ENCODE measurements at places on chromosomes 4 and X. TPM values are rescaled to one million over a fixed set of nuclear protein-coding genes. Genes with fewer than 3 reads are reported as not detected.
A peak's percentile ranks its signal among the peaks of the same experiment; 100 is the strongest.

Gene NLGN3
- total RNA-seq = 0.75 TPM

Gene CHRDL1
- 11.9 TPM for total RNA-seq

Gene NALF2
- total RNA-seq = 90.9 TPM

DNA sequence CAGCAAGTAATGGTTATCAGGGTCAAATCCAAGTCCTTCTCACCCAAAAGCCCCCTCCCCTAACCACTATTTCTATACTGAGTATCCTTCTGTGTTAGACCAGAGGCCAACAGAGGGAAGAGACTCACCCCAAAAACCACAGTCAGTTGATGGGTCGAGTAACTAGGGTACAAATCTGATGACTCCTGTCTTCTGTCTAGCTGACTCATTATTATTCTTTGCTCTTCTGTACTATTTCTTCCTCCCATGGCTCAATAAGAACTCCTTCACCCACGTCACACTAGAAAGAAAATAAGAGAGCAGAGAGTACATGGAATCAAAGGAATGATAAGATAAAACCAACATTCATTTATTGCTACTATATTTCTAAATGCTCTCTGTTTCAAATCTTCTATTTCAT, 2.0 kb downstream of the RAB40A start:
- no peak for DNase-seq

Gene MAD2L1
- 4.5 TPM for total RNA-seq

DNA sequence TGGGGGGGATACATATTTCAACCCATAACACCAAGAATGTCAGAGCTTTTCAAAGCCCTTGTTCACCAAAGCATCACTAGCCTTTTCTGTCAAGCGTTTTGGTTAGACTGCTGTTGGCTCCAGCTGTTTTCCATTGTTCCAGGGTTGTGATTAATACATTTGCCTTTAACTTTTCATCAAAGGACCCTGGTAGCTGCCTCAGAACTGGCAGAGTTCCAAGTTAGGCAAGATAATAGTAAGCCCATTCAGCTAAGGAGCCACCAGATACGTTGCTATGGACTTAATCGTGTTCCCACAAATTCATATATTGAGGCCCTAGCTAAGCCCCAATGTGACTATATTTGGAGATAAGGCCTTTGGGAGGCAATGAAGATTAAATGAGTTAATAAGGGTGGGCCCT, 37.1 kb downstream of the ENOPH1 start:
- no peak for DNase-seq

DNA sequence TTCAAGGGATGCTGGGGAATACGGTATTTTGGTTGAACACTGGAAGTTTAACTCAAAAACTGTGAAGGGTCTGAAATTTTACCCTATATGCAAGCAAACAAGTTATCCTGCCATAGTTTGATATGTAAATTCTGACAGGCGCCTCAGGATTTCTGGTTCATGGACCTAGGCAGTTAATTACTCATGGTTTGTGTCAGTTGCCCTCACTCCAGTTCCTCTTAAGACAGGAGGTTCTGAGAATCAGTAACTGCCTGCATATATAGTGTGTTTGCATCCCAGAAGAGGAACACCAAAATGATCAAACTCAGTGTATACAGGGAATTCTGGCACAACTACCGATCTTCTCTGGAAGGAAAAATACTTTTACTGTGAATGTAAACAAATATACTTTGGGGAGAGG, 360.4 kb upstream of the NWD2 start:
- no peak for DNase-seq

- no peak for DNase-seq
Observed at GRCh38 chr4:20311856-20312255, 60.2 kb downstream of the SLIT2 start.

Gene GPRASP2
- 21.2 TPM for total RNA-seq

Gene CENPVL1
- not detected for total RNA-seq

DNA sequence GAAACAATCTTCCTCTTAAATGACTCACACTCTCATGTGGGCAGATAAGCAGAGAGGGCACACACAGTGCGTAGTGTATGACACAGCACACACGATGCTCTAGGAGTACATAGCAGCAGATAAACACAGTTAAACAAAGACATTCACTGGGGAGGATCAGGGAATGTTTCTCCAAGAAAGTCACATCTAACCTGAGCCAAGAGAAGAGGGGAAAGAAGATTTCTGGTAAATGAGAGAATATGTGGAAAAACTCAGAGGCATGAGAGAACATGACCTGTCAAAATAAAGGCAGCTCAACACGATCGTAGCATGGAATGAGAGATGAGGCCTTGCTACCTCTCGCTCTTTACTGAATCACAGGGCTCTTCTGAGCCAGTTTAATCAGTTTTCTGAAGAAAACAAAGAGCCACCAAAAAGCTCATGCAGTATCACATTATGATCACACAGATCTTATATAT, 251.0 kb downstream of the ANK2 start:
- peak; percentile 63 for DNase-seq

GRCh38 chr4:1406394-1406980, at the start of gene NKX1-1:
TSS of gene NKX1-1 (minus strand) at chr4:1406442. CDS start at chr4:1406442, 0 bp downstream.
- no peak for DNase-seq

GRCh38 chrX:11941571-11941970, 183.5 kb downstream of the MSL3 start:
- DNase-seq = no peak

GRCh38 chr4:135269125-135269890, 1067.7 kb upstream of the PABPC4L start:
- DNase-seq = no peak

DNA sequence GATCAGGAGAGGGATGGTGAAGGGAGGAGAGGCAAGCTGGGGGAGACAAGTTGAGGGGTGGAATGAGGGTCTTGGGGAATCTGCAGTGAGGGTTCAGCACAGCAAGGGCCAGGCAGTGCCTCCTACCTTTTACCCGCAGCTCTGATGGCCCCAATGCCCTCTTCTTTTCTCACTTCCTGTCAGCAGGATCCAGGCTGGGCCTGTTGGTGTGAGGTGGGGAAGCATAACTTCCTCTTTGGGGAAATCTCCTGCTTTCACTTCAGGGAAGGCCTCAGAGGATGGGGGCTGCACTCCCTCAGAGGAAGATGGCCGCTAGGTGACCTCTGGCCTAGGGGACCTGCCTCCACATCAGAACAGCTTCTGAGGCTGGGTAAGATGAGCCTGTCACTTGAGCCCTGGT, 36.5 kb downstream of the EFNB1 start:
- DNase-seq = no peak

- no peak for DNase-seq
Observed at GRCh38 chr4:40721730-40722171, 28.0 kb upstream of the NSUN7 start.

Gene LONRF3
- total RNA-seq = 6.3 TPM

GRCh38 chr4:5218376-5219069, 167.2 kb downstream of the STK32B start:
- no peak for DNase-seq

Gene RNF175
- total RNA-seq = 3.3 TPM

DNA sequence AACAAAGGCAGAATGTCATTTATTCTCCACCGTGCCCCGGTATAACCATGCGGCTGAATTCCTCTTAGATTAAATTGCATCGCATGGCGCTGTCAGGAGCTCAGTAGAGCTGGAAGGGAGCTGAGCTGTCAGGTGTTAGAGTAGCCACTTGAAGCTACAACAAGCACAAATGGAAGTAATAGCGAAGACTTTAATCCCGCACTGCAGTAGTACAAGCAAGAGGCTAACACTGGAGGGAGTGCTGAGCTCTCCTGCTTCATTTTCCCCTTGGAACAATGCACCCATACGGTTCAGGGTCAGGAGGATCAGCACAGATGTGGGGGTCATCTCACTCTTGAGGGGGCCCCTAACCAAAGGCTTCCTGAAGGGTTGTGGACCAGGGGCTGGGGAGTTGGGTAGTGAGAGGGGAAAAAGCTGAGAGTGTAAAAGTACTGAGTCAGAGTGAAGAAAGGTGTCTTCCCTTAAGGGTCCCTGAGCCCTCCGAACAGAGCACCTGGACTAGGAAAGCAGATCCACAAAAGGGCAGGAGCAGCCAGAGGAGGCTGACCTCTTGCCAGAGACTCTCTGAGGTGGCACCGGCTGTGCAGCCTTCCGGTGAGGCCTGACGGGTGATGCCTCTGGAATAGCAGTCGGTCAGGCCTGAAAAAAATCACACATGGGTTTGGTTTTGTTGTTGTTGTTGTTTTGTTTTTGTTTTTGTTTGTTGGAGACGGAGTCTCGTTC, 36.0 kb upstream of the CBR4 start:
- no peak for DNase-seq

GRCh38 chrX:23898412-23898959, 9.3 kb downstream of the APOO start:
- DNase-seq = no peak

Gene ODAPH
- not detected for total RNA-seq

Gene STAP1
- total RNA-seq = not detected

GRCh38 chr4:27176881-27177280, 316.2 kb downstream of the STIM2 start:
- no peak for DNase-seq

DNA sequence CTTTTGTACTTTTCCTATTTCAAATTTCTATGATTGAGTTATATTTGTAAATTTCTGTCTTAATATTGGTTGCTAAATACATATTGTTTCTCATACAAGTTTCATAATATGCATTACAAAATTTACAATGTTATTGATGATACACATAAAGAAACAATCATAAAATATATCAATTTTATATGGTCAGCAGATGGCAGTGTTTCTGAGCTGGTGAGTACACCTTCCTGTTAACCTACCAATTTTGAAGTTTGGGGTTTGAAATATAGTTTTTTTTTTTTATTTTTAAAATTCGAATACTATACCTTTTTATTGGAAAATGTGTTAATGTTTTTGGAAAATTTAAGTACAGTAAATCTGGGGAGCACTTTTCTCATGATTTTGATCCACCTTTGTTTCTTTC, 1953.1 kb upstream of the ADGRL3 start:
- DNase-seq = no peak

- DNase-seq = peak; percentile 76
Observed at GRCh38 chr4:1233641-1234308, 15.2 kb downstream of the CTBP1 start.

DNA sequence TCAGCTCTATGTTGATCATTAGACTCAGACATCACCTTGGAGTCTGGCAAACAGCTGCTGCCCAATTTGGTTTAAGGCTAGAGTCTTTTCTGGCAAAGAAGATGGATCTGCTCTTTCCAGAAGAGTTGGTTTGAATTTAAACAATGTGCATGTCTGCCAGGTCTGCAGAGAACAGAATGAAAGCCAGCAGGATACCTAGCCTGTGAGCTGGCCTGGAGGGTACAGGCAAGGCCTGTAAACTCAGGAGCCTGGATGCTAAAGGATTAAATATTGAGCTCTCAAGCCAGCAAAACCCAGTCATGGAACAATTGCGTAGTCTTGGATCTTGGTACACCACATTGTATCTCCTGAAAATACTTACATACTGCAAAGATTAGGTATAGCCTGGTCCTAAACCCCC, 15.6 kb upstream of the PDLIM3 start:
- DNase-seq = no peak

Gene MAGED4B
- total RNA-seq = 2.5 TPM

DNA sequence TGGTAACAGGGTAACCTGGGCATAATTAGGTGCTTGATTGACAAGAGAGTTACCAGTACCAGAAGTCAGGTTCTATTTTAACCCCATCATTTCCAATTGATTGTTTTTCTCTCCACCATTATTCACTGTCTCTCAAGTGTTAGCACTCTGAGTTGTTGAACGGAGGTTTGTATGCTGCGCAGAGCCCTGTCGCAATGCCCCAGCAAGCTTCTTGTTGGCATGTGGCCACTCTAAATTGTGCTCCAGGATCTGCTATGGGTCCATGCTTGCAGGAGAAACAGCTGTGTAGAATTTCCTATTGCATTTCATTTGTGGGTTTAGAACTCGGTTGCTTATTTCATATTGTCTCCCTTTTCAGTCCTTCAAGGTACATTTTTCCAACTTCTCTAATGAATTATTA, 98.2 kb downstream of the KLHL8 start:
- no peak for DNase-seq

DNA sequence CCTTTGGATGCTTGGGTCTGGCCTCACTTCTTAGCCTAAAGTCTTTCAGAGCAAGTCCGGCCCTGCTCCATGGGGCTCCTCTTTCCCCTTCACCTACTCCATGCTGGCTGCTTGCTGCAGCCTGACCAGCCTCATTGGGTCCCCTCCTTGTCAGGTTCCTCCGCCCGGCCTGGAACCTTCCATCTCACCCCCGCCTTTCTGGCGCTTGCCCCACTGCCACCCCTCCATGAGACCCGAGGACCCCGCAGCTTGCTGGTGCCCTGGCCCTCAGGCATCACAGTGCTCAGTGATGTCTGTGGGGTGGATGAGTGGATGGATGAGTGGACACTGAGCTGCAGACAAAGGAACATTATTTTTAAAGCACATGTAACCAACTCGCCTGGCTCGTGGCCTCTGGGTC, 24.7 kb downstream of the SORCS2 start:
- DNase-seq = no peak

- DNase-seq = no peak
Observed at GRCh38 chr4:17024425-17024824, 126.0 kb upstream of the LDB2 start.

DNA sequence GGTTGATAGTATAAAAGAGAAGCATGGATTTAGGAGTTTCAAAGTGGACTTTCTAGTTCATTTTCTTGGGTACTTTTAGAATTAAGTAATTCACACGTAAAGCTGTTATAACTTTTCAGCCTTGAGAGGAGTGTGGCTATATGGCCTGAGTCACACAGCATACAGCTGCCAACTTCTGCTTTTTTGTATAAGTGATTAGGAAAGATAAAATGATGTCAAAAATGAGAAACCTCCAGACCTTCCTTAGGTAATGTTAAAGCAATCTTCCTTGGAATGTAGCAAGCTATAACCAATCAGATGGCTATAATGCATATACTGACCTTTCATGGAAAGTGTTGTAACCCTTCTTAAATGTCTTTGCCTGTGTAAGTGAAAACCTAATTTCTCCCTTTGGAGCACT, 39.2 kb downstream of the RAB40AL start:
- no peak for DNase-seq

DNA sequence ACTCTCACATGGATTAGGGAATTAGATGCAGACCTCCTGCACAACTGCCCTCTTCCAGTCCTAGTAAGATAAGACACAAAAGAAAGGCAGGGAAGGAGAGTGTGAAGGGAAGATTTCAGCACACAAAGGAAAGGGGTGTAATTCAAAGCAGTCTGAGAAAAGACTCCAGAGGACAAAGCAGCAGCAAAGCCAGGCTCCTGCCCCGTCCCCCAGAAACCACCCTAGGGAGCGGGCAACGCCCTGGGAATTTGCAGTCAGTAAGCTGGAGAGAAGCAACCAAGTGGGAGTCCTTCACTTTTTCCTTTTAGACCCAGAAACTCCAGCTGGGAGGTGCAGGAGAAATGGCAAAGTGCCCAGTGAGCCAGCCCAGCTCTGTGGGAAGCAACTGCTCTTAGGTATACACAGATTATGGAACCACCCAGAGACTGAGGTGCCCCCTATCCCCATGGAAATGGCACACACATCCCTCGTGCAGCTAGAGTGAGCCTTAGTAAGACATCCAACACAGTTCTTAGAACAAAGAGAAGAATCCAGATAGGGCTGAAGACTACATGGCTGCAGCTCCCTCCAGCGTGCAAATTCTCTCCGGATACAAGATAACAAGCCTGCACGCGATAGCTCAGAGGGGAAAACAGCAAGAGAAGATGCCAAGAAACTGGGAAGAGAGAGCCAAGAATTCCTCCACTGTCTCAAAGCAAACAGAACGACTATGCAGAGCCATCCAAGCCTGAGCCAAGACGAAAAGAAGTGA, 26.5 kb upstream of the IRAK1 start:
- DNase-seq = peak; percentile 82

Data from right cardiac atrium (tissue), 5 donors.